ENCODE measurements at places on chromosomes 1 and 21.

GRCh38 chr1:201321826-201322390, 38.6 kb downstream of the PKP1 start:
- H3K27me3 ChIP-seq, result no peaks in the 10 kb centered on the region
- H3K27ac ChIP-seq, result no peak overlapping the region
- H3K4me1 ChIP-seq, result no peaks in the 10 kb centered on the region
- no peak overlapping the region for H3K4me3 ChIP-seq
- DNase-seq, result no peak

- no peak for DNase-seq
- H3K4me3 ChIP-seq, result no peak overlapping the region
- peaks cover 13% of the 10 kb centered on the region for H3K36me3 ChIP-seq
- no peaks in the 10 kb centered on the region for H3K4me1 ChIP-seq
Observed at GRCh38 chr1:30929135-30929889, 20.8 kb upstream of the SDC3 start.

DNA sequence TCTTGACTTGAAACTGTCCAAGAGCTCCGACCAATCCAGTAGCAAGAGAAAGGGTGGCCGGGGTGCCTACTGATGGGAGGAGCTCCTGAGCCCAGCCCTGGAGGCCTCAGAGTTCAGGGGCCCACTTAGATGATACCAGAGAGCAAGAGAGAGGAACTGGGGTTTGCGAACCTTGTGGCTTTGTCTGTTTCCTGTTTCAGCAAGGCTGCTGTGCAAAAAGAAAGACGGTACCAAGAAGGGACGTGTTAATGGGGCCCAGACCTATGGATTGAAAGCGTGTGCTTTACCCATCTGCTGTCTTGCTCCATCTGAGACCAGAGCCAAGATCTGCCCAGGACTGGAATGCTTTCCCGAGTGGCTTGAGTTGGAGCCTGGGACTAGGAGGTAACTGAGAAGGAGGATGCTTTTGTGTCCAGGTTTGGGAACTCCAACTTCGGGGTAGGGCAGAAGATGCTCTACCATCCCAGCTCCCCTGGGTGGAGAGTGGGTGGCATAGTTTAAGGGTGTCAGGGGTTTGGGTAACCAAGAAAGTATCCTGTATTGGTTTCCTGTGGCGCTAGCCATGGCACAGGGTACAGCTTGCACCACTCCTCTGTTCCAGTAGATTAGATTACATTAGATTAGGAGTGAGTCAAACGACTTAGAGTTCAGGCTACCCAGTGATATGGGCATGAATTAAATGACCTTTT, at the start of gene TRAF3IP3:
Gene TRAF3IP3 (plus strand): TSS at position 128 of the 689 bp plus-strand sequence. CDS start 3,987 bp downstream, outside the sequence.
- no peak for DNase-seq
- peak within 1 kb of the TSS; percentile 38 for H3K4me3 ChIP-seq
- H3K27ac ChIP-seq, result peak within 1 kb of the TSS; percentile 52
- H3K36me3 ChIP-seq, result no peaks in the 10 kb centered on the region
- H3K4me1 ChIP-seq, result peaks cover 4% of the 10 kb centered on the region
- no peaks in the 10 kb centered on the region for H3K27me3 ChIP-seq

DNA sequence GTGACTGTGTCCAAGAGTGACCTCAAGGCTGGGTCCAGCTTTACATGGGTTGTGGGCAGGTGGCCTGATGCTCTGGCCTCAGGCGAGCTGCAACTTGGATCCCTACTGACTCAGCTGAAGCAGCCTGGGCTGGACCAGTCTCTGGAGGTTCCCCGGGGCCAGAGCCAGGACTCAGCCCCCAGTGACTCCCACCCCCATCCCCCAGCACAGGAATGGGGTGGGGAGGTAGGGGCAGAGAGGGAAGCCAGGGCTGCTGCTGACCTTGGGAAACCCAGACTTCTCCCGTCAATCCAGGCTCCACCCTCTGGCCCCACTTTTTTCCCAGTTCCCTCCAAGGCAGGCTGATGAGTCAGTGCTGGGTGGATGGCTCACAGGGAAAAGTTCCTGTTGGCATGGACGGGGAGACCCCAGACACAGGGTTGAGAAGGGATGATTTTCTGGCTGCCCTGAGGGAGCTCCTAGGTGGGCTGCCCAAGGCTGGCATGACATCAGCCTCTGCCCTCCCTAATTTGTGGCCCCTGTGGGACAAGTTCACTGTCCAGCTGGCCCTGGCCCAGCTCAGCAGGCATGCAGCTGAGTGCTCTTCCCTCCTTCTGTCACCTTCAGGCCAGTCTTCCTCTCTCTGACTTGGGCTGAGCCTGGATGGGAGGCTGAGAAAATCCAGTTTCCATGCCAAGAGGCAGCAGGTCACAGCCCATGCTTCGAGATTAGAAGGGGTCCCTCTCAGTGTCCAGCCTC, 2.2 kb downstream of the ZC3H12A start:
- H3K27me3 ChIP-seq, result no peaks in the 10 kb centered on the region
- no peak for DNase-seq
- H3K27ac ChIP-seq, result peak overlapping the region; percentile 97
- H3K4me1 ChIP-seq, result peaks cover 91% of the 10 kb centered on the region

DNA sequence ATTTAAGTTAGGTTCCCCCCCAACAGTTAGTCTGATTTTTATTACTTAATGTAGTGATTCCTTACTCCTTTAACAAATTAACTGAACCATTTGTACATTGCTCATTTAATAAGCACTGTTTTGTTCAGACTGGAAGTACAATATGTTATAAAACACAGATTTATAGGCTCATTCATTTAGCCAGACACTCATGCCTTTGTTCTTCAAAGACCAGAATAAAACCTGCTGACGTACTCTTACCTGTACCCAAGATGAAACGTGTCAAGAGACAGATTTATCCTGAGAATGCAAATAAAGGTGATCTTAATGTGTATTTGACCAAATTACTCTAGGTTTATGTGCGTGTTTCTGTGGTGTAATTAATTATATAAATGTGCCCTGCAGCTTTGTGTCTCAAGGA, 92.8 kb downstream of the INTS7 start:
- H3K27ac ChIP-seq, result no peak overlapping the region
- H3K36me3 ChIP-seq, result no peaks in the 10 kb centered on the region
- H3K4me3 ChIP-seq, result no peak overlapping the region

- H3K4me1 ChIP-seq, result no peaks in the 10 kb centered on the region
- H3K4me3 ChIP-seq, result no peak overlapping the region
- DNase-seq, result no peak
Observed at GRCh38 chr1:110857964-110858948, 14.7 kb upstream of the CD53 start.

- H3K4me1 ChIP-seq, result no peaks in the 10 kb centered on the region
- H3K4me3 ChIP-seq, result no peak overlapping the region
- H3K36me3 ChIP-seq, result no peaks in the 10 kb centered on the region
- DNase-seq, result no peak
- no peaks in the 10 kb centered on the region for H3K27me3 ChIP-seq
Observed at GRCh38 chr1:4636644-4637380, 17.6 kb upstream of the AJAP1 start.

GRCh38 chr1:236141447-236142252, 689 bp upstream of the GPR137B start:
- no peak overlapping the region for H3K27ac ChIP-seq
- peak overlapping the region; percentile 94 for H3K4me3 ChIP-seq
- no peaks in the 10 kb centered on the region for H3K36me3 ChIP-seq
- H3K27me3 ChIP-seq, result no peaks in the 10 kb centered on the region

- no peak overlapping the region for H3K27ac ChIP-seq
- no peak for DNase-seq
- no peaks in the 10 kb centered on the region for H3K4me1 ChIP-seq
- no peak overlapping the region for H3K4me3 ChIP-seq
- peaks cover 11% of the 10 kb centered on the region for H3K36me3 ChIP-seq
- no peaks in the 10 kb centered on the region for H3K27me3 ChIP-seq
Observed at GRCh38 chr1:88777604-88778149, 93.6 kb downstream of the PKN2 start.

- no peaks in the 10 kb centered on the region for H3K4me1 ChIP-seq
- no peak for DNase-seq
- H3K4me3 ChIP-seq, result no peak overlapping the region
- H3K36me3 ChIP-seq, result no peaks in the 10 kb centered on the region
- H3K27ac ChIP-seq, result peak overlapping the region; percentile 76
- H3K27me3 ChIP-seq, result no peaks in the 10 kb centered on the region
Observed at GRCh38 chr1:23224739-23225648, 7.7 kb upstream of the HTR1D start.

DNA sequence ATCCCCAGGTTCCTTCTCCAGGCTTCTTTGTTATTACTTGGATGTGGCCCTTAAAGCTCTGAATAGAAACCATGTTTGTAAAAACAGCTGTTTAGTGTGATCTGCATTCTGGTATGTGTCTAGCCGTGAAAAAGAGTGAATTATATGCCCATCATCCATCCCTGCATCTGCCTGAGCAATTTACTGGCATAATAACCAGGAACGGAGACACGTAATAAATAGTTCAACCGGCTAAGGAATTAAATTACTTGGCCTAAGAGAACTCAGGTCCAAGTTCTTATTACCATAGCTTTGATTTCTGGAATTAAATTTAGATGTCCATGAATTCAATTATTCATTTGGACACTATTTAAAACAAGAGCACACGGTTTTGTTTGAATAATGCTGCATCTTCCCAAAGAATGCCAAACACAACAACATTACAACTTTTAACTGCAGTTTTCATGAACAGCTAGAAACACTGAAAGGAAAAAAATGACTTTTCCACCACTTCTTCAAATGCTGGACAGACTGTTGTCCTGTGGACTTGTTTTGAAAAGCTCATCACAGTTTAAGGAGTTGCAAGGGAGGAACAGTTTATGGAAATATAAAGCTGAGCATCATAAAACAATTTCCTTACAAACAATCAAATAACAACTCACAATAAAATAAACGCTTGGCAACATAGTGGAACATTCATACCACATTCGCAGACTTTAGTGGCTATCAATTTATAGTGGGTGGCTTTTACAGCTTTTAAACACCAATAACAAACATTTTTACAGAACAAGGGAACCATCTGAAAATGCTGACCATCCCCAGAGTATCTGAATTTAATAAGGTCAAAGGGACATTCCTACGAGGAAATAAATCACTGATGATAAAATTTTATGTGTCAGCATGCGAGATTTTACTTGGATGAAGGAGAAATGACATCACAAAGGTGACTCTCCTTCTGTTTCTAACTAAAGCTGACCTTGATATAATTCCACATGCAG, 144.7 kb downstream of the APP start:
- no peak overlapping the region for H3K4me3 ChIP-seq
- no peak overlapping the region for H3K27ac ChIP-seq
- no peaks in the 10 kb centered on the region for H3K27me3 ChIP-seq
- DNase-seq, result no peak

GRCh38 chr1:178694923-178695525, 30.0 kb upstream of the RALGPS2 start:
- no peaks in the 10 kb centered on the region for H3K4me1 ChIP-seq
- no peak for DNase-seq
- no peak overlapping the region for H3K4me3 ChIP-seq

DNA sequence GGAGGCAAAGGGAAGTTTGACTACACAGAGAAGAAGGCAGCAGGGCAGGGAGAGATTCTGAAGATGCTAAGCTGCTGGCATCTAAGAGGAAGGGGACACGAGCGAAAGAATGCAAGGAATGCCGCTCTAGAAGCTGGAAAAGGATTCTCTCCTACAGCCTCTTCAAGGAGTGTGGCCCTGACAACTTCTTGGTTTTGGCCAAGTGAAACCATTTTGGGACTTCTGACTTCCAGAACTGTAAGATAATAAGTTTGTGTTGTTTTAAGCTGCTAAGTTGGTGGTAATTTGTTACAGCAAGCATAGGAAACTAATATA, 28.5 kb downstream of the MGST3 start:
- no peak overlapping the region for H3K4me3 ChIP-seq
- H3K4me1 ChIP-seq, result no peaks in the 10 kb centered on the region
- H3K27ac ChIP-seq, result peak overlapping the region; percentile 18
- peaks cover 81% of the 10 kb centered on the region for H3K36me3 ChIP-seq

DNA sequence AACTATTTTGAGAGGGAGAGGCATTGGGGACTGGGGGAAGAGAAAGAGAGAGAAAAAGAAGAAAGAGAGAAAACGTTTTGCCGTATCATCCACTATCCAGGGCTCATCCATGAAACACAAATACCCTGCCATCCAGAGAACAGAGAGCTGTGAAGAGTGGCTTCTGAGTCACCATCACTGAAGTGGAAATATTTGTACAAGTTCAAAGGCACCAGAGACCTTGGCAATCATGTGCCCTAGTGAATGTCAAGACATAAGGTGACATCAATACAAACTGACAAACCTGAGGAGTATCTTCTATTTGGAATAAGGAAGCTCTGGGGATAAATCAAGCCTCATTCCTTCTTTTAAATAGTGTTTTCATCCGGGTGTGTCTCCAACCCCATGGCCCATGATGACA, 197.2 kb upstream of the PROX1 start:
- no peaks in the 10 kb centered on the region for H3K27me3 ChIP-seq
- H3K4me1 ChIP-seq, result no peaks in the 10 kb centered on the region
- H3K27ac ChIP-seq, result no peak overlapping the region
- H3K36me3 ChIP-seq, result no peaks in the 10 kb centered on the region

DNA sequence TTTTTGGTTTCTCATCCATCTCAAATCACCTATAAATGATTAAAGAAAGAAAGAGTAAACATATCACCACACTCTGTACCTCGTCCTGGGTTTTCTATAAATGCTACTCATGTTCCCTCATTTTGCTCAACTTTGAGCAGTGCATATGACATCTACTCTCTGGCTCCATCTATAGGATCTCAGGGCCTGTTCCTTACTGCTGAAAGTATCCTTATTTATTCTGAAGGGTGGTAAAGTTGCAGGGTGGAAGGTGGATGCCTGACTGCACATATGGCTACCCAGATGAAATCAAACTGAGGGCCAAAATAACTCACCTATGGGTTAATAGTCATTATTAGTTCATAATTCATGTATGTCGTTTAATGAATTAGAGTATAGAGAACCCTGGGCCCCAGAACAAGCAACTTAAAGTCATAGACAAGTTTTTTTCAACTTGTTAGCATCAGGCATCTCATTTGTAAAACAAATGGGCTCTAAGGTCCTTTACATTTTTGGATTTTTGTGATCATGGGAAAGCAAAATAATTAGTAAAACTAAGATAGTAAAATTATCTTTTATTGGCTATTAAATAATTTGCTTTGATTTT, 46.5 kb downstream of the NCF2 start:
- peaks cover 59% of the 10 kb centered on the region for H3K36me3 ChIP-seq
- no peak for DNase-seq
- H3K4me1 ChIP-seq, result peaks cover 3% of the 10 kb centered on the region
- no peak overlapping the region for H3K27ac ChIP-seq

DNA sequence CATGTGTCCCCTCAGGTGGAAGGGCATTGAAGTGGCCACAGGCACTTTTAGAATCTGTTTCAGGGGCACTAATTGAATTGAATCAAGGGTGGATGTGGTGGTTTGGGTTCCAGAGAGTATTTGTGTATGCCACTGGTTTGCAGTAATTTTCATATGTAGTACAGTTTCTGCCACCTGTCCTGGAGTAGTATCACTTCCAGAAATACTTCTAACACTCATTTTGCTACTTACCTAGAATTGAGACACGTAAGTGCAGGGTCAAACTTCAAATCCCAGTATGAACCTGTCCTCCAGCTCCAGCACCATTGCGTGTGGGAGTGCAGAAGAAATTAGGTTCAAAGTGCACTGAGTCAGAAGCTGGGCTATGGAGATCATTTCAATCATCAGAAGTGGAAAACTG, 26.8 kb downstream of the RSPH1 start:
- H3K27ac ChIP-seq, result no peak overlapping the region
- DNase-seq, result no peak
- H3K4me3 ChIP-seq, result no peak overlapping the region

- H3K36me3 ChIP-seq, result no peaks in the 10 kb centered on the region
- no peaks in the 10 kb centered on the region for H3K4me1 ChIP-seq
- no peak overlapping the region for H3K4me3 ChIP-seq
- no peak for DNase-seq
Observed at GRCh38 chr1:100642826-100643225, 76.7 kb upstream of the VCAM1 start.

- no peak for DNase-seq
- H3K4me3 ChIP-seq, result no peak overlapping the region
- peaks cover 15% of the 10 kb centered on the region for H3K4me1 ChIP-seq
- H3K27me3 ChIP-seq, result peaks cover 2% of the 10 kb centered on the region
- H3K27ac ChIP-seq, result no peak overlapping the region
Observed at GRCh38 chr21:42644223-42645208, 8.9 kb upstream of the PDE9A start.

All from upper lobe of left lung (tissue), 6 donors.